ENCODE measurements at places on chromosomes 1 and 21.

DNA sequence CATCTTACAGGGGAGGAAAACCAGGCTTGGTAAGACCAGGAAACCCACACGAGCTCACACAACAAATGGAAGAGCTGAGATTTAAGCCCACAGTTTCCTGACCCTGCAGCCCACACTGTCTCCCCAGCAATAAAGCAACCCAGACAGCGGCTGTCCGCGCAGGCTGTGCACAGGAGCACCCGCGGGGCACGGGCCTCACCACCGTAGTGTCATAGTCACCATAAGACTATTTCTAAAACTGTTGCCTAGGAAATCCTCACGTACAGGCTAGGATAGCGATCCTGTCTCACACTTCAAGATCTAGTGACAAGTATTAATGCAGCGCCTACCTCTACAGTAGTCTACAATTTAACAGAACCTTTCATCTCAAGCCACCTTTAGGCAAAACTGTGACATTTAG is 54.0 kb upstream of the SYT6 start:
- DNase-seq, result no peak

DNA sequence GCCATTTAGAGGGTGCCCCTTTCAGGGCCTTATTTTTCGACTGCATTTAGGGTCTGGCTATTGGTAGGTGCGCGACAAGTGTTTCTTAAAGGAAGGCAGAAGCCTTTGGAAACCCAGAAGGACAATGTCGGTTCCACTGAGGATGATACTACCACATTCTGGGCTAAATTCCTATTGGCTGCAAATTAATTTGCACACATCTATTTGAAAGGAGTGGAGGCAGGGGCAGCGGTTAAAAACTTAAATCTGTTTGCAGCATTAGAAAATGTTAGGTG is 1.1 kb downstream of the PATJ start:
- no peak for DNase-seq

GRCh38 chr1:243420946-243421685 is 165.3 kb downstream of the SDCCAG8 start:
- DNase-seq, result no peak

DNA sequence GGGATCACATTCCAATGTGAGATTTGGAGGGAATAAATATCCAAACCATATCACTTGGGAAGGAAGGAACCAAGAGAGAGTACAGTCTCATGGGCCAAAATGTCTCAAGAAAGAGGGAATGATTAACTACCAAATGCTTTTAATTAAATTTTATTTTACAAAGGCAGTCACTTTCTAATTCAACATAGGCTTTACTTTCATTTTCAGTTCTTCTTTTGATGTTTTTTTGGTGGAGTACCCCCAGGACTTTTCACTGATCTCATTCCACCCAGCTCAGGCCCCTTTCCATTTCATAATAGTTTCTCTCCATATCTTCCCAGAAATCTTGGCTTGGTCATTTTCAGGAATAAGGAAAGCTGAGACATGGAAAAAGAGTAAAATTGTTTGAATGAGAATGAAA is 5.1 kb upstream of the SLAMF7 start:
- no peak for DNase-seq

DNA sequence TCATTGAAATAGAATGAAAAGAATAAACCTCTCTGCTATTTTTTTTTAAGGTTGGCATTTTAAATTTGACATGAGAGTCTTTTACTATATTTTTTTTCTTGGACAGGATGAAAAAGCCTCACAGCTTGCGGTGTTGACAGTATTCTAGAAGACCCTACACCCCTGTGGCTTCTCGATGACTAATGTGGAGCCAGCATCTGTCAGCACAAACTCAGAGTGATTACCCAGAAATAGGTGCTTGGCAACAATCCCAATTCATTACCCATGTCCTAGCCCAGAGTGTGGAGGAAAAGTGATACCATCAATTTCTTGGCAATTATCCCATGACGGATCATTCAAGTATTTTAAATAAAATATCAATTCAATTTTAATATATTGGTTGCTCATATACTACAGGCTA is 186.8 kb upstream of the MAP1LC3C start:
- DNase-seq, result no peak

Data from cortex of kidney (tissue), 1 donor.